ENCODE measurements at places on chromosomes 12 and 14.

GRCh38 chr12:26150736-26151450 lies 26.1 kb upstream of the BHLHE41 start:
- DNase-seq = no peak

DNA sequence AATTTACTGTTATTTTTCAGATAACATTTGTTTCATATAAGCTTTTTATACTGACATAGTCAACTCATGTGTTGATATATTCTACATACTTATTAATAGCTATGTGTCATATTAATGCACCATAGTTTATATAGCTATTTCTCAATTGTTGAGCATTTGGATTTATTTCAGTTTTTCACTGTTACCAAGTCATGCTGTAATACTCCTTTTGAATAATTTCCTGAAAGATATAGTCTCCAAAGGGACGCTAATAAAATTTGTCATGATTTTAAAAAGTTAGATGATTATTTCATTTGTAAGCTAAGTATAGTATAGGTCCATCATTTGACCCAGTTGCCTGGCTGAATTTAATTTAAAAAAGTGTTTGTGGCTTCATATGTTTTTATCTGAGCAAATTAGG lies 47.8 kb downstream of the ATL1 start:
- DNase-seq = no peak

DNA sequence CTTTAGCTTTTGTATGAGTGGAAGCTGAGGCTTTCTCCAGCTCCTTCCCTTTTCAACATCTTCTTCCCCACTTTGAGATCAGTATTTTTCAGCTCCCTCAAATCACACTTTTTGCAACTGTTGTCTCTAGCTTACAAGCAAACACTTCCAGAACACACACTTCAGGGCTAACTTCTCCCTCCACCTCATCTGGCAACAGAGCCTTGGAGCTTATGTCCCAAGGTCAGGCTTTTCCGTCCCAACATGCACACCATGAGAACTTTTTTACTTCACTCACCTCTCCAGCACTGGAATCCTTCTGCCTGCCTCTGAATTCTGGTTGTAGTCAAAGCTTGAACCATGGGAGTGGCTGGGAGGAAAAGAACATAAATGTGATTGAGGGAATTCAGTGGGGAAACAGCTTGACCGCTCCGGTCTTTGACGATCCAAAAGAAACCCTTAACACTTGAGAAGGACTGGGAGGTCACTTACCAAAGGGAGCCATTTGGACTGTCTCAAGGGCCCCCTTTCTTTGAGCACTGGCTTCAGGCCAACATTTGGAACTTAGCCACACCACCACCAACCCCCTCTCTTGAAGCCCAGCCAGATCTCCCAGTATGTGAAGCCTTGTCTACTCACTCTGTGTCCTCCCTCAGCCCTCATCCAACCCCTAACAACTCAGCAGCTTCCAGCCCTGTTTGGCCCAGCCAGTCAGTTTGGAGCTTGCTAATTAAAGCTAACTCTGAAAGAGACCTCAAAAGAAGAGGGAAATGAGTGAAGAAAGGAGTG lies 3.9 kb upstream of the BLOC1S1 start:
- DNase-seq = no peak

DNA sequence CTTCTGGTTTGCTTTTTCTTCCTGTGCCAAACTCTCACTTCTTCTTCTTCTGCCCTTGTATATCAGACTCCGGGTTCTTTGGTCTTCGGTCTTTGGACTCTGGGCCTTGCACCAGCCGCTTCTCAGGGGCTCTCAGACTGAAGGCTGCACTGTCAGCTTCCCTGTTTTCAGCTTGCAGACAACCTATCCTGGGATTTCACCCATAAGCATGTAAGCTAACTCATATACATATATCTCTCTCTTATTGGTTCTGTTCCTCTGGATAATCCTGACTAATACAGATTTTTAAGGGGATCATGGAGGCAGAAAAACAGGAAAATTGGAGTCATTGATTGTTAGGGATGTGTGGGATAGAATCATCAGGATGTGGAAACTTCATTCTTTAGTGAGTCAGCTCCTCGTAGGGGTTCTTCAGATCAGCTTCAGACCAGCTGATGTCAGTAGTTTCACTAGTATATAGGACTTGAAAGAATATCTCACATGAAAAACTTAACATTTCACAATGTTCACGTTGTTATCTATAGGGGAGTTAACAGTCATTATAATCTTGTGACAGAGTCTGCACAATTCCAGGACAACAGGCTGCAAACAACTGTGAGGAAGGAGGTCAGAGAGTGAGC lies 102.9 kb downstream of the RASSF9 start:
- DNase-seq = no peak

DNA sequence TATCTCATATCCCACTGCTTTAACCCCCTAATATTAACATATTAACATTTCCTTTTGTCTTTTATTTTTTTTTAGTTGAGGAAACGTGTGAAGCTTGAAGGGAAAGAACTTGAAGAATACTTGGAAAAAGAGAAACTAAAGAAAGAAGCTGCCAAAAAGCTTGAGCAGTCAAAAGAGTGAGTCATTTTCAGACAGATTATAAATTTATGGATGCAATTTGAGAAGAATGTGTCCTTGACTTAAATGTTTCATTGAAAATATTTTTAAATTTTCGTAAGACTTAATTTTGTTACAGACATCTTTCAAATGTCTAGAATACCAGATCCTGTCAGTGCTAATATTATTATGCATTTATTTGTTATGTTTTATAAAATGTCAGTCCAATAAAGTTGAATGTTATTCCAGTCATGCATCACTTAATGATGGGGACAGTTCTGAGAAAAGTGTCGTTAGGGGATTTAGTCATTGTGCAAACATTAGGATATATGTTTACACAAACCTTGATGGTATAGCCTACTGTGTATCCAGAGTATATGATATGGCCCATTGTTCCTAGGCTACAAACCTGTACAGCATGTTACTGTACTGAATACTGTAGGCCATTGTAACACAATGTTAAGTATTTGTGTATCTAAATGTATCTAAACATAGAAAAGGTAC lies 32.6 kb downstream of the CPSF2 start:
- DNase-seq = no peak

DNA sequence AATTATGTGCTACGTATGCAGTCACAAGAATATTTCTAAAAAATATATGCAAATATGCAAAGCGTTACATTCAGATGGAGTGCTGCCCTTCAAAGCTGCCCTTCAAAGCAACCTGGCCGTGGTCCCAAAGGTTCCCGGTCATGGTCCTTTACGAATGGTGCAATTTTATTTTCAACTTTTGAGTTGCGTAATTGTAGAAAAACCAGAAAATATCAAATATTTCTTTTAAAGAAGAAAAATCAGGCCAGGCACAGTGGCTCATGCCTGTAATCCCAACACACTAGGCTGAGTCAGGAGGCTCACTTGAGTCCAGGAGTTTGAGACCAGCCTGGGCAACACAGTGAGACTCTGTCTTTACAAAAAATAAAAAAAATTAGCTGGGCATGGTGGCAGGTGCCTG lies 21.4 kb downstream of the CLSTN3 start:
- DNase-seq = no peak
